ENCODE measurements at places on chromosomes 4 and X.

- DNase-seq: no peak
Observed at GRCh38 chr4:121789455-121789854, 11.7 kb upstream of the EXOSC9 start.

DNA sequence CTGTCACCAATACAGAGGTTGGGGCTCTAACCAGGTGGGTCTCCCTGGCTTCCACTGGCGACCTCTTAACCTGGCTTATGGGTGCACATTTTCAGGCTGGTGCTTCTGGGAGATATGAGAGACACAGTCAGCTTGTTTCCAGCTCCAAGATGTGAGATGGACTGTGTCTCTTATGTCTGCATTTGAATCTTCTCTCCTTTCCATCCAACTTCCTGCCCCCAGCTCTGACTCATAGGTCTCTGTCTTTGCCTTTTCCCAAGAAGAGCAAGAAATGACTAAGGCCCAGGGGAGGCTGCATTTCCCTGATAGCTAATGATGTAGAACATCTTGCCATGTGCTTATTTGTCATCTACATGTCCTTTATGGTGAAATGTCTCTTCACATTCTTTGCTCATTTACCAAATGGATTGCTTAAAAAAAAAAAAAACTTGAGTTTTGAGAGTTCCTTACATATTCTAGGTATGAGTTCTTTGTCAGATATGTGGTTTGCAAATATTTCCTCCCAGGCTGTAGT lies 3.2 kb upstream of the UXT start:
- no peak for DNase-seq

DNA sequence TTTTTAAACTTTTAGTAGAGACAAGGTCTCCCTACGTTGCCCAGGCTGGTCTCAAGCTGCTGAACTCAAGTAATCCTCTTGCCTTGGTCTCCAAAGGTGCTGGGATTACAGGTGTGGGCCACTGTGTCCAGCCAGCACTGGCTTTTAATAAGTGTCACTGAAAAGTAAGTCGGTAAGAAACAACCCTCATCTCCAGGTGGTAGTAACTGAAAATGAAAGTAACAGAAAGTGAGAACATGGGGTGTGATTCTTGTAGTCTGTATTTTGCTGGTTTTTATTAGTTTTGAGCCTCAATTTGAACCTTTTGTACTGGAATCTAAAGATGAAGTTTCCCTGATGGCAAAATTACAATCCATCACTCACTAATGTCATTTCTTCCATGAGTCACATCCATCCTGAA lies 238.1 kb upstream of the AGA start:
- no peak for DNase-seq

GRCh38 chr4:124321364-124321763 lies 391.2 kb downstream of the ANKRD50 start:
- DNase-seq: no peak

- no peak for DNase-seq
Observed at GRCh38 chrX:45505214-45505613, 304.5 kb upstream of the DIPK2B start.

- DNase-seq: no peak
Observed at GRCh38 chrX:4263030-4263803, 549.8 kb upstream of the PRKX start.

DNA sequence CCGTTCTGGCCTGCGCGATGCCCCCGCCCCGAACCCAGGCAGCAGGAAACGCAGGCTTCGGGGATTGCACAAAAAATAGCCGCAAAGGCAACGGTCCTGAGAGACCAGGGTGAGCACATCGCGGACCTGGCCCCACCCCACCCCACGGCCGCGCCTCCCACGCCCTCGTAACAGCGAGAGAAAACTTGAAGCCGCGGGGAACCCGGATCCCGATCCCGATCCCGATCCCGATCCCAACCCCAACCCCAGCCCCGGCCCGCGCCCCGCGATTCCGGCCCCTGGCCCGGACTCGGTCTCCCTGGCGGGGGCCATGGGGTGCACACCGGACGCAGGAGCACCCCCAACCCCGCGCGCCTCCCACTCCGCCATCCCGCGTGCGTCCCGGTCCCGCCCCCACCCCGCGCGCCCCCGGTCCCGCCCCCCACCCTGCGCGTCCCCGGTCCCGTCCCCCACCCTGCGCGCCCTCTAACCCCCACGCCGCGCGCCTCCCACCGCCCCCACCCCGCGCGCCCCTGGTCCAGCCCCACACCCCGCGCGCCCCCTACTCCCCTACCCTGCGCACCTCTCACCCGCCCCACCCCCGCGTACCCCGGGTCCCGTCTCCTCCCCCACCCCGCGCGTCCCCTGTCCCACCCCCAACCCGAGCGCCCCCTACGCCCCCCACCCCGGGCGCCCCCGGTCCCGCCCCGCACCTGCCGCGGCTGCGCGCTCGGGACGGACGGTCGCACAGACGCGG lies 29.0 kb downstream of the NOP14 start:
- no peak for DNase-seq

DNA sequence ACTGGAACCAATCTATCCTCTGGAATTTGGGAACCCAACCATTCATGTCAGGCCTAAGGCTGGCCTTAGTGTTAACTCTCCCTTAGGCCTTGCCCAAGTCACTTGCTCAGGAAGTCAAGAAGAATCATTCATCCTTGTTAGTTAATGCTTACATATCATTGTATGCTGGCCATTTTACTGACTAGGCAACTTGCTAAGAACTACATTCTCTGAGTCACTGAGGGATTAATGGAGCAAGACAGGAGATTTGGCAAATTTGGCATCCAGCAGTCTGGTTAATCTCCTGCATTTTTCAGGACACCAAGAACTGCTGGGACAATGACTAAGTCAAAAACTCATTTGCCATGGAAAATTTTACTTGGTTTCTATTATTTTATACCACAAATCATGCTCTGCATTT lies 115.8 kb upstream of the DDIT4L start:
- DNase-seq: no peak

GRCh38 chr4:22435652-22436051 lies 80.2 kb downstream of the ADGRA3 start:
- no peak for DNase-seq

DNA sequence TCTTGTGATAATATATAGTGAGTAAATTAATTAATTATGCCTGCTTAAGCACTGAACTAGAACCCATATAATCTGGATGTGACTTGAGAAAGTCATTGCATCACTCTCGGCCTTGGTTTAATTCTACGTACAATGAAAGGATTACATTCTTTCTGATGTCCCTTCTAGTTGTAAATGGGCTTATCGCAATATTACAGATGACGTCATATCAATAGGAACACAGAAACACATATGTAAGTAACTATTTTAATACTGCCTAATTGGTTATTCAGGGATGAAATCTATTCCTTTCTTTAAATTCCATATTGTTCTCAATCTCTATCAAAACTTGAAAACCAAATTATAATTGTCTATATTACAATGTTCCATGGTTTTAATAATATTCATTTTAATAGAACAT lies 504.6 kb downstream of the PRR32 start:
- no peak for DNase-seq

- DNase-seq: no peak
Observed at GRCh38 chr4:79623021-79623870, 215.2 kb upstream of the GK2 start.

DNA sequence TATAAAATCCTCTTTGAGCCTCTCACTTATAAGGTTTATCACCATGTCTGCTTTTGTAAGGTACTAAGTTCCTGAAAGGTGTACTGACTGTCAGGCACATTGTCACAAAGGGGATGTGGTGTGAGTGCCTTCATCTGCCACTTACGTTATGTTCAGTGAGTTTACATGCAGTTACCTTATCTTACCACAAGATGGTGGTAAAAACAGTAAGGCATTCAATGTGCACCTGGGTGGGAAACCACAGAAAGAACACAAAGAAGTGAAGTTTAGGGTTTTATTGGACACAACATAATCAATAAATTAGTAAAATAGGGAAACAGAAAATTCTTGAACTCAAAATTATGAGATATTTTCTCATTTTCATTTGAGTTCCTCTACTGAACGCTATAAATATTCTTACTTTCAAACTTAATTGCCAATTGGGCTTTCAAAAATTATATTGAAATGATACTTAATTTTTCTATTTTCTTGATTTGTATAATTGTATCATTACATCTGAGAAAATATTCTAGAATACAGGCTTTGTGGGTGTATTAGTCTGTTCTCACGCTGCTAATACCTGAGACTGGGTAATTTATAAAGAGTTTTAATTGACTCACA lies 650.8 kb downstream of the PCDH7 start:
- DNase-seq: no peak

DNA sequence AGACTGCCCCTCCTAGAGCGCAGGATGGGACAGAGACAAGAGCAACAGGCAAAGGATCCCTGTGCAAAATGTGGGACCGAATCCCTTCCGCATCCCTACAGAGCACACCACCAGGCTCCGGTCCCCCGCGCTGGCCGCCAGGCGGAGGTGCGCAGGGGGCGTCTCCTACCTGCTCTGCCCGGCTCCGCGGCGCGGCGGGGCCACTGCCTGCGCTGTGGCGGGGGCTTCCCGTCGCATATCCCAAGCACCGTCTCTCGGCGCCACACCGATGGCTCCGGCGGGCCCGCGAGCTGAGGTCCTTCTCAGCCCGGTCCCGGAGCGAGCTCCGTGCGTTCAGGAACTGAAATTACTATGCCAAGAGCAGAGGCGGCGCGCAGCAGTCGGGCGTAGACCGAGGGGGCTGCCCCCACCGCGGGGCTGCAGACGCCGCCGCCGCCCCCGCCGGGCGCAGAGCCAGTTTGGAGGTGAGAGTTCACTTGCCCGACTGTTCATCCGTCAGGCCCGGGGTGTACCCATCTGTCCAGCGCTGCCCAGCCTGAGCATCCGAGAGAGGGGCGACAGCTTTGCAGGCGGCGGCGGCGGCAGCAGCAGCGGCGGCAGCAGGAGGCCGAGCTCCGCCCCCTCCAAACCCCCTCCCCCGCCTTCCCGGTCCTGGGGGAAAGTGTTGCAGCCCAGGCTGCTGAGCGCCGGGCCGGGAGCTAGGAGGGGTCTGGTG lies at the start of gene GPRIN3:
Gene GPRIN3 (minus strand): TSS at position 355 of the 715 bp plus-strand sequence. CDS start 57,690 bp downstream, outside the sequence.
- peak; percentile 56 for DNase-seq

DNA sequence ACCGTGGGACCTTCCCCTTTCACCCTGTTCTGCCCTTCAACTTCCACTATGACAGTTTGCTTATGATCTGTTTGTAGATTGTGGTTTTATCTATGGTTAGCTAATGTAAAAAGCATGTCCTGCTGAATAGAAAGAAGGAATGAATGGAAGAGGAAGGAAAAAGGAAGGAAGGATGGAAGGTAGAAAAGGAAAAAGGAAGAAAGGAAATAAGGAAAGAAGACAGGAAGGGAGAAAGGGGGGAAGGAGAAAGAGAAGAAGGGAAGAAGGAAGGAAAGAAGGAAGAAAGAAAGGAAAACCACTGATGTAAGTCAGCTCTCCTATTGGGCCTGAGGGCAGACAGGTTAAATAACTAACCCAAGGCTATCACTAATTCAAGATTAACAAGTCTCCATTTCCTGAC lies 319.1 kb upstream of the KLF3 start:
- DNase-seq: no peak

GRCh38 chr4:145626623-145626982 lies 7.4 kb downstream of the MMAA start:
- DNase-seq: no peak

GRCh38 chr4:78423790-78424189 lies 127.8 kb upstream of the ANXA3 start:
- DNase-seq: no peak

GRCh38 chr4:41241919-41242318 lies 14.8 kb upstream of the UCHL1 start:
- no peak for DNase-seq

- DNase-seq: no peak
Observed at GRCh38 chr4:95018785-95019184, 261.0 kb downstream of the BMPR1B start.

DNA sequence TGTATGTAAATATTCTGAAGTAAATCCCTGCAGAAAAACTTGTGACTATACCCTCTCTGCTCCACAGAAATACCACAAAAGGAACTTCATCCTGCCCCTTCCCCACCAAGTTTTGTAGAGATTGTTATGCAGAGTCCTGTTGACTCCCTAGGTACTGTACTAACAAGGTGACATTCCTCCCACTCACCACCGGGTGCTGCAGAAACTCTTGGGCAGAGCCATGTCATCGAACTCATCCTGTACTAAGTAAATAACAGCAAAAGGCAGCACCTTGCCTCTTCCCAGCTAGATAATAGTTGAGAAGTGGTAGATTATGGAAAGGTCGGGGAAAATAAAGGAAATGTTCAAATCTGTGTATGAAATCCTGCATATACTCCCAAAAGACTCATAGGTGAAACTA lies 233.3 kb downstream of the STPG2 start:
- DNase-seq: no peak

DNA sequence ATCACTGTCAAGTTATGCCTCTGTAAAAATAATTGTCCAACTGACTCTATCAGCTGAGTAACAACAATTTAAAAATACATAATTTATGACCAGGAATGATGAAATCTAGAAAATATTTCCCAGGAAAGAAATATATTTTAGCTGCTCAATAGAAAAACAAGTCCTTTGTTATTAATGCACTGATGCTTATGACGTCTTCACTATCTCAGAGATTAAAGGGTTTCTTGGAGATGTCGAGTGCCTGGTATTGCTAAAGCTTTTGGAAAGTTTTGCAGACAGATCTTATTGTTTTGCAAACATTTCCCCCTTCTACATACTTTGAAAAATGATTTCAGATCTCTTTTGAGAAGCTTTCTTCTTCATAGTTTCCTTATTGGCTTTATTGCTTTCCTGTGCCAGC lies 154.6 kb upstream of the RPS6KA3 start:
- no peak for DNase-seq

DNA sequence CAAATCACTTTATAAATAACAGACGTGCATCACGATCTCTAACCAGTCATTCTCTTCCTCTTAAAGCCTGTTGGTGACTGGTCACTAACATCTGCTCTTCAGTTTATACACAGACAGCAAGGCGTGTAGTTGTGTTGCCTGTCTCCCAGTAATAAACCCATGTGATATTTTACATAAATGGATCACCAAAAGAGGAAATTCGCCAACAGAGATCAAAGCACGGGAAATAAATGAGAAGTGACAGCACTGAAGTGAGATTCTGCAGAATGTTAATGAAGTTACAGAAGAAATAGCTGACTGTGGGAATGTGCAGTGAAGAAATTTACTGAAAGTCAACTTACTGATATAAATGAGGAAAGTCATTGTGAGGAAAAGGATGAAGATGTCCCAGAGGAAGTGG lies 47.0 kb downstream of the AFF1 start:
- DNase-seq: no peak

DNA sequence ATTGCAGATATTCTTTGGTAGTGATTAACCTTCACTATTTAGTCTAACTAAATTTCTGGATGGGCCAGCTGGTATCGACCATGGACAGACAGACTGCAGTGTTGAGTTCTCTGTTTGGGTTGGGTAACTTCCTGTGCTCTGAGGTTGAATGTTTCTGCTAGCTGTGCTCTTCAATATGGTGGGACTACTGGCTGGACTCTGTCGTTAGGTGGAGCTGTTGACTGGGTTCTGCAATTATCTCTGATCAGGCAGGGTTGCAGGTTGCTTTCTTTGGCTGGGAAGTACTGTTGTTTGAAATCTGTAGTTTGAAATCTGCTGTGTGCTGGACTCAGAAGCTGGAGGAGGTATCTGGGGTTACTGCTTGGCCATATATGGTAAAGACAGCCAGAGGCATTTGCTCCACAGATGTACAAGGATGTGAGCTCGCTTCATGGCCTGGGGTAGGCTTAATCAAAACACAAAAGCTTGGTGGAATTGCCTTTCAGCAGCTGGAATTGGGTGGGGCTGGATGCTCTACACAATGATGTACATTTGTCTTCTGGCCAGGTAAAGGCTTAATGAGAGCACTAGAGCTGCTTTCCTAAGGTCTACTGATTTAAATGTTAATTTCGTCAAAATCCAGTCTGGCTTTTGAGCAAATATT lies 1472.0 kb downstream of the FAM133A start:
- DNase-seq: no peak

All from activated gamma-delta T cell treated with anti-CD3 and anti-CD28 coated beads, Interleukin-2, amount 50 U/mL, for 16 hours (primary cell).